GM12892 (cell line): ENCODE measurements at places on chromosomes 11 and 22.

DNA sequence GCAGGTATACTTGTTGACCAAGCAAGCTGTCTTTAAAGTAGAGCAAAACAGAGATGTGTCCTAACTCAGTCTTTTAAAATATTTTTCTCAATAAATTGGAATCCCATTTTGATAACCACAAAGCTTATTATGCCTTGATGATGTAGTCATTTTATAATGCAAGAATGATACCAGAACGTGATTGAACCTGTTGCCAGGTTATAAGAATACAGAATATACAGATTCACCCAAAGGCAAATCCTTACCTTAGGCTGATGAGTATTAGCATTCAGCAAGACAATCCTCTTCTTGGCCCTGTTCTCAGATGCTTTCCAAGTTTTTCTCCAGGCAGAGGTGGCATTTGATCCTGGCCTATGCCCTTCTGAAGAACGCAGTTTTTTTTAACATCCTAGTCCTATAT lies 76.1 kb downstream of the PPFIBP2 start:
- DNase-seq: no peak

- DNase-seq: no peak
Observed at GRCh38 chr22:18130018-18130417, 19.4 kb downstream of the TUBA8 start.

- DNase-seq: no peak
Observed at GRCh38 chr11:65506772-65507505, 8.1 kb downstream of the MALAT1 start.

- DNase-seq: no peak
Observed at GRCh38 chr11:131483877-131484276, 113.5 kb downstream of the NTM start.

DNA sequence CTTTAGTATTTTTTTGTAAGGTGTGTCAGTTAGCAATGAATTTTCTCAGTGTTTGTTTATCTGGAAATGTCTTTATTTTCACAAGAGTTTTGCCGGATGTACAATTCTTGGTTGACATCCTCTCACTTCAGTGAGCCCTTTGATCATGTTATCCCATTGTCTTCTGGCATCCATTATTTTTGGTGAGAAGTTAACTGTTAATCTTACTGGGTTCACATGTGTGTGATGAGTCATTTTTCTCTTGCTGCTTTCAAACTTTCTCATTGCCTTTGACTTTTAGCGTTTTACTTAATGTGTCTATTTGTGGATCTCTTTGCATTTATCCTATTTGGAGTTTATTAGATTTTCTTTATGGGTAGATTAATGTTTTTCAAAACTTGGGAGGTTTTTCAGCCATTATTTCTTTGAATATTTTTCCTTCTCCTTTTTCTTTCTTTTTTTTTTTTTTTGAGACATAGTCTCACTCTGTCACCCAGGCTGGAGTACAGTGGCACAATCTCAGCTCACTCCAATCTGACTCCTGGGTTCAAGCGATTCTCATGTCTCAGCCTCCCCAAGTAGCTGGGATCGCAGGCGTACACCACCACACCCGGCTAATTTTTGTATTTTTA lies 100.5 kb upstream of the RRM1 start:
- no peak for DNase-seq

GRCh38 chr11:69156673-69157155 lies 979 bp downstream of the SMIM38 start:
- DNase-seq: no peak

GRCh38 chr11:81070948-81071347 lies 1630.1 kb upstream of the TENM4 start:
- no peak for DNase-seq

GRCh38 chr11:109864834-109865547 lies 228.2 kb upstream of the ZC3H12C start:
- peak; percentile 3 for DNase-seq

DNA sequence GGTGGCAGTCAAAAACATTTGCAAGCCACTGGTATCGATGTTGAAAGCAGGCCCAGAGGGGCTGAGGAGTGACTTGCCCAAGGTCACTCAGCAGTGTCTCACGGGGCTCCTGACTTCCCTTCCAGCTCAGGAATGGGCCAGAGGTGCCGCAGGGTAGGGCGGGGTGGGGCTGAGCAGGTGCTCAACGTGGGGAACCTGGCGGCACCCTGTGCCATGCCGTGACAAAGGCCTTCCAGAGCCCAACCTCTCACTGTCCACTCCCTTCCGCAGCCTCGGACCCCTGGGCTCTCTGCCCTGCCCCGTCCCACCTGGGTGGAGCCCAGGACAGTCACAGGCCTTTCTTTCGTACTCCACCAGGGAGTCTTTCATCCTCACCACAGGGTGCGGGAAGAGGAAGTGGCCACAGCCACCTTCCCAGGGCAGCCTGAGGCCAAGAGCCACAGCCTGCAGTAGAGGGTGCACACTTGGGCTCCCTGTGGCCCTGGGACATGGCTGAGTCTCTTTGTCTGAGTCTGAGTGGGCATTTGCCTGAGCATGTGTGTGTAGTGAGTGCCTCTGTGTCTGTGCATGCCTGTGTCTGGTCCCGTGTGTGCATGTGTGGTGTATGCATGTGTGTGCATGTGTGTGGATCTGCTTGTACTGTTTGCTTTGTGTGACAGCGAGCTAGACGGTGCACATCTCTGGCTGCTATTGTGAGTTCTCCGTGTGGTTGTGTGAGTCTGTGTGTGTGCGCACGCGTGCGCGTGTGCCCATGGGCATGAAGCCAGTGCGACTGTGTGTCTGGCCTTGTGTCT lies 6.0 kb upstream of the LIF start:
- DNase-seq: no peak

- DNase-seq: no peak
Observed at GRCh38 chr22:37922191-37922590, 16.1 kb downstream of the MICALL1 start.

GRCh38 chr11:128830290-128831173 lies 36.6 kb downstream of the KCNJ1 start:
- no peak for DNase-seq

DNA sequence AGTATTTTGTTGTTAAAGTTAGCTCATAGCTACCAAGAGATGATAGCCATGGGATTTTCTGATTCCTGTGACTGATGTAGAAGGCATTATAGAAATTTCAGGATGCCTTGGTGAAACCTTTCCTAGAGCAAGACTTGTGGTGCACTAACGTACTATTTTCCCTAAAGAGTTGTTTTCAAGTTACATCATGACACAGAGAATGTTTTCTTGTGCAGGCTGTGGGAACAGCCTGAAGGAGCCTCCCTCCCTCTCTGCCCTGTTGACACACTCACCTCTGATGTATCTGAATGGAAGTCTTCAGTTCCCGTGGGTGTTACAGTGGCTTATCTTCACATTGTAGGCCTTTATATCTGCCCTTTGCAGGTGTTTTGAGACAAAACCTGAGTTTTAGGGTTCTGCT lies 121.6 kb downstream of the LDLRAD3 start:
- DNase-seq: no peak

DNA sequence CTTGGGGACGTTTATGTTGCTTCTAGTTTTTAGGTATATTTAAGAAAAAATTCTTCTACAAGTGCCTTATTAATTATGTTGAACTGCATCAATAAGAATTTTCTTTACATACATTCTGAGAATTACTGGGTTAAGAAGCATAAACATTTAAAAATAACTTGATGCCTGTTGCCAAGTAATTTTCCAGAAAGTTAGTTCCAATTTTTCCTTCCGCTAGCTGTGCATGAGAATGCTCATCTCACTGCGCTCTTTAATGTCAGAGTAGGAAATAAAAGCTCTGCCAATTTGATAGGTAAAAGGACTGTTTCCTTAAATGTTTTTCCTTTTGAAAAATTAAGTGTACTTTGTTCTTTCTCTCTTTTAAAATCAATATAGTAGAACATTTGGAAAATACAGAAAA lies 113.1 kb upstream of the ZBED5 start:
- DNase-seq: no peak

GRCh38 chr11:10294290-10294953 lies 403 bp upstream of the SBF2 start:
- no peak for DNase-seq

GRCh38 chr11:6611092-6611962 lies 689 bp downstream of the TAF10 start:
- DNase-seq: no peak

DNA sequence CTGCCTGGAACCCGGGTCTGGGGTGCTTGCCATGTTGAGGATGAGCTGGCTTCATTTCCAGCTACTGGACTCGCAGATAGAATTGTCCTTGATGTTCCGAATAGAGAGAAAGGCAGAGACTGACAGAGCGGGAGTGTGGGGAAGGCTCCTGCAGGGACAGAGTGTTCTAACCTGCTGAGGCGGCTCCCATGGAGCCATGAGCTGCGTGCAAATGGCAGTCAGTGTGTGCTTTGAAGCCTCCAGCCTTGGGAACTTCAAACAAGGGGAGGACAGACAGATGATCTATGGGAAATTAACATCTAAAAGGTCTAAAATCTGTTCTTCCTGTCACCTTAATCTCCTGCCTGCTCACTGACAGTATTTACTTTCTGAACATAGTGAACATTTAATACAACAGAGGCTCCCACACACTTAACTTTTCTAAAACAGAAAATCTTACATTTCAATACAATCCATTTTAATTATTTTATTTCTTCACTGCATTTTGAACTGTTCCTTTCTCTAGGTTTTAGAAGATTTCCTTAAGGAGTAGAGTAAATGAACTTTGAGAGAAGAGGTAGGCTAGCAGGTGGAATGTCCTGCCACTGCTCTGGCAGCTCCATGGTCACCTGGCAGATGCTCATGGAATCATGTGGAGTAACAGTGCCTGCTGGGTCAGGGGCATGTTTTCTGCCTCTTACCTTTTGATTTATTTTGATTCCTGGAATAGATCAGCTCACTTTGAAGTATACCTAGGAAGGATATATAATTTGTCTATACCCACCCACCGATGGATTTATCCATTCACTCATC lies 481.7 kb downstream of the NTM start:
- DNase-seq: no peak

DNA sequence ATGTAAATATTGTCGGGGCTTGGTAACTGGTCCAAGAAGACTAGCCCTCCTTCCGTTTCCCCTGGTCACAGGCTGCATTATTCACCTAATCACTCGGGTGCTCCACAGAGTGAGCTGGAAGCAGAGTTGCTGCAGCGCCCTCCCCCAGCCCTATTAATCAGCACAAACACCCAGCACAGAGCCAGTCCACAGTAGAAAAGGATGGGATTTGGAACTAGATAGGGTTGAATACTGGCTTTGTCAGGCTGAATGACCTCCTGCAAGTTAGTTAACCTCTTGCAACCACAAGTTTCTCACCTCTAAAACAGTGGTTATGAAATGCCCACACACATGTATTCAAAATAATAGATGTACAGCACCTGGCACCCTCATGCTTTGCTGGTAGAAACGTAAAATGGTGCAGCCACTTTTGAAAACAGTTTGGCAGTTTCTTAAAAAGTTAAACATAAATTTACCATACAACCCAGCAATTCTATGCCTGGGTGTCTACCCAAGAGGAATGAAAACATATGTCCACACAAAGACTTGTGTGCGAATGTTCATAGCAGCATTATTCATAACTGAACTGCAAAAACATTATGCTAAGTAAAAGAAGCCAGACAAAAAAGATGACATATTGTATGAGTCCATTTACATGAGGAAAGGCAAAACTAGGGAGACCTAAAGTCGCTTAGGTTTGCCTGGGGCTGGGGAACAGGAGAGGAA lies 31.7 kb upstream of the APLP2 start:
- DNase-seq: no peak
